ENCODE measurements at places on chromosomes 16 and 17.
A peak's percentile ranks its signal among the peaks of the same experiment; 100 is the strongest.

GRCh38 chr16:71259086-71259485, 28.6 kb upstream of the HYDIN start:
- no peak for DNase-seq

DNA sequence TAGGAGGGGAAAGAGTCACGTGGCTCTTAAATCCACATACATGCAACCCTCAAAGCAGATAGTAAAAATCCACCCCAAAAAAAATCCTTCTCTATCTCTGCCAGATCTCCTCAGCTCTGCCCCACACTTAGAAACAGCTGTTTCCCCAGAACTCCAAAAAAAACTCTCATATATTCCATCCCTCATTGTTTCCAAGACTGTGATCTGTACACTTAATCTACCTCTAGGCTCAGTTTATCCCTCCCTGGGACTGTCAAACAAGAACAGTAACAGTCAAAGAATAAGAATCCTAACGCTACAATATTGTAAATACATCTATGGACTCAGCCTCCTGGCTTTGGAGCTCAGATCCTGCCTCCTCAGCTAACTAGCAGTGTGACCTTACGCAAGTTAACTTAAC, 11.6 kb downstream of the CUEDC1 start:
- no peak for DNase-seq

DNA sequence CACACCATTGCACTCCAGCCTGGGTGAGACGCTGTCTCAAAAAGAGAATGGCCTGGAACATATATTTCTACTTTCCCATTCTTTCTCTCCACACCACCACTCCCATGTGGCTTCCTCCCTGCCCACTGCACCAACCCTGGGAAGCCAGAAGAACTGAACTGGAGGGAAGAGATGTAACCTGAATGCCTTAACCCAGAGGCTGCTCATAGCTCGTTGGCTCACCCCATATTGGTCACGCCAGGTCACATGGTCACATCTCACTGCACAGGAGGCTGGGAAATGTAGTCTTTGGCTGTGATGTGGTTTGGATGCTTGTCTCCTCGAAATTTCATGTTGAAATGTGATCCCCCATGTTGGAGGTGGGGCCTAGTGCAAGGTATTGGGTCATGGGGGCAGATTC, 5.9 kb upstream of the DNAH17 start:
- DNase-seq: no peak

DNA sequence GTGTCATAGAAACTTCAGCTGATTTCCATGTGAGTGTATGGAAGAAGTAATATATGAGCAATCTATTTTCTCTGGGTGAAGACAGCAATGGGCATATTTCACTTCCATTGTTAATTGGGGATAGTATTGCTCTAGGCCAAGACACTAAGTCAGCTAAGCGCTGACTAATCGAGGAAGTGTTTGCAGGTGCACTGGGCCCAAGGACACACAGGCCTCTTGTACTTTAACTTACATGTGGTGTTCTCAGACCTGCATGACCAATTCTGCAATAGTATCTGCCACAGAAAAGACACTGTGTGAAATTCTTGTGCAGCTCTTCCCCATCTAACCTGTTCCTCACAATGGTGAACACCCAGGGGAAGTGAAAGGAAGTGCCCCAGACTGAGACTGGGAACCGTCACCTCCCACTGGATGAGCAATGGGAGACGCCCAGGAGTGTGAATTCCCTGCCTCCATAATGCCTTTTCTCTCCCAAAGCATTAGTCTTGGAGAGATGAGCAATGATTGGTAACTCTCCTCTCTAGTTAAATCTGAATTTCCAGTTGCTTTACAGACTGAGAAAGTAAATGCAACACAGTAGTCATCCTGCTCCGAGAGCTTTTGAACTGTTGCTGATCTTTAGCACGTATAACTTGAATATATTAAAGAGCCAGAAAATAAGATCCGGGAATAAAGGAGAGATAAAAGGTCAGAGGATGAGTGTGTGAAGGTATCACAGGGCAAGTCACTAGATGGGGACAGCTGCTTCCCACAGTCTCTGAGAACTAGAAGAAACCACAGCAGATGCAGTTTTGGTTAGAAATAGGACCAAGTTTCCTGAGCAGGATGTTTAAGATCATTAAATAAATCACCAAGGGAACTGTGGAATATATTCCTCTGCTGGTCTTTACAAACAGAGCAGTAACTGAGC, 82.6 kb downstream of the CDK5R1 start:
- no peak for DNase-seq

DNA sequence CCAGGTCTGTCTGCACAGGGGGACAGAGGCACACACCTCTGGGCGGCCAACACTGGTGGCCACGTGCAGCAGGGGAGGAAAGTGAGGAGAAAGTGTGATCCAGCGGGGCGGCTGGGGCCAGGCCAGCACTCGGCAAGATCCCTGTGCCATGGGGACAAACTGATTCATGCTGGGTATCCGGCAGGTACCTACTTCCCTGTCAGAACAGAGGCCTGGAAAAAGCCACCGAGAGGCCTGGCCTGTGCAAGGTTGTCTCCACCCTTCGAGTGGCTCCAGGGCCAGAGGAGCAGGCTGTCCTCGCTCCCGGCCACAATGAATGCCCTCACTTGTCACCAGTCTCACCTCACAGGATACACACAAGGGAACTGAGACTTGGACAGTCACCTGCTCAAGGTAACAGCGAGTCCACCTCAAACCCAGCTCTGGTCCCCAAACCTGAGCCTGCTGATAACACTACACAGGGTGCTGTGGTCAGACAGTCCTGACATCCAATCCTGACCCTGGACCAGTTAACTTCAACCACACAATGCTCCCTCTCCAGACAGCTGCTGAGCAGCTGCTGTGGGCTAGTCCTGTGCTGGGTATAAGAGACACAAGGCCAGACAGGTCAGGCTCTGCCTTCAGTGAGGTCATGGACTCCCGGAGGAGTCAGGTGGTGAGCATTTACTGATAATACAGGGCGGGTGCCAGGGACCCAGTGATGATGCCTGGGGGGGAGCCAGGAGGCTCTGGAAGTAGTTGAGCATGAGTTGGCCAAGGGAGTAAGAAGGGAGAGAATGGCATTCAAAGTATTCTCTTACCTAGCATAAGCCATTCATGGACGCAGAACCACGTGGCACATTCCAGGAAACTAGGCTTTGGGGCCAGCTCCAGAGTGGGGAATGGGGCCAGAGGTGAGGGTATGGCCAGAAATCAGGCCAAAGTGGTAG, 53.0 kb downstream of the VAC14 start:
- no peak for DNase-seq

DNA sequence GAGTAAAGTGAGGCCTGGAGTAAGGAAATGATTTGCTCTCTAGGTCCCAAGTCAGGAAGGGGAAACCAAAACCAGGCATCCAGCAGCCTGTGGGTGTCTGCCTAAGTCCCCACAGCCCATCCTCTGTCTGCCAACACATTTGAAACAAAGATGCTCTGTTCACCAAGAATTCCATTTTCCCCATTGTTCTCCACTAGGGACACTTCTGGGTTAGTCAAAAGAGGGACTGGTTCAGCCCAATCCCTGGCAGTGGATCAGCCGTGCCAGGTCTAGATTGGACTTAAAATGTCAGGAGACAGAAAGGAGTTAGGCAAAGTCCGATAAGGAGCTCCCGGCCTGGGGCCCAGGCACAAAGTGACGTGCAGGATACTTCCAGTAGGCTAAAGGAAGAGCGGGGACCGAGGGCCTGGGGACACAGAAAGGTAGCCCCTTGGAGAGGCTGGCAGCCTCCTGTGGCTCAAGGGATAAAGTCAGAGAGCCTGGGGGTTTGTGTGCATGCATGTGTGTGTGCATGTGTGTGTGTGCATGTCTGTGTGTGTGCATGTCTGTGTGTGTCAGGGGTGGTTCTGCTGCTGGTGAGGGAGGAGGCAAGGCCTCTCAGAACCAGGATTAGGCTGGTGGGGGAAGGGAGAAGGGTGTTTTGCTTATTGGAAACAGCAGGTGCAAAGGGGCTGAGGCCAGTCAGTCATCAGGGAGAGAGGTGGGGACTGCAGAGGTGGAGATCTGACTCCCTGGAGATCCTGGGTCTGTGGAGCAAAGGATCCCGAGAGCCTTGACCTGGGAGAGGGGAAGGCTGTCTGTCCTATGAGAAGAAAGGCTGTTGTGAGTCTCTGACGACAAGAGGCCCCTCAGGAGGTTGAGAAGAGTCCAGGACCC, 41.7 kb upstream of the IL34 start:
- DNase-seq: no peak

GRCh38 chr17:74453665-74454196, 12.7 kb upstream of the CD300A start:
- peak; percentile 85 for DNase-seq

GRCh38 chr17:32283745-32284201, 18.1 kb downstream of the RHBDL3 start:
- no peak for DNase-seq

GRCh38 chr17:82219083-82219482, 6.4 kb upstream of the CCDC57 start:
- no peak for DNase-seq

- peak; percentile 38 for DNase-seq
These were observed 16.5 kb downstream of the CRISPLD2 start for GRCh38 chr16:84836234-84836647.

DNA sequence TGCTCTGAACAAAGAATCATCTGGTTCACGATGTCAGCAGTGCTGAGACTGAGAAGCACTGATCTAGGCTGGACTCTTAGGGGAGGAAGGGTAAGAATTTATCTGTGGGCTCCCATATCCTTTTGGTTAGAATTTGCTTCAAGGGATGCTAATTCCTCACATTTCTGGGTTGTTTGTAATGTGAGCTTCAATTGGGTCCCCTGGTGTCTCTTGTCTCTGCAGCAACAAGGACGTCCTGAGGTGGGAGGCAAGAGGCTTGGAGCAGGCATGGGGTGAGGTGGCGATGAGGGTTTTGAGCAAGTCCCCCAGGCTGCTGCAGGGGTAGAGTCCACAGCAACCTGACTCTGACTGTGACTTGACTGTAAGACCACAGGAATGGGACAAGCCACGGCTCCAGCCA, 213.8 kb upstream of the NLRP1 start:
- DNase-seq: no peak

DNA sequence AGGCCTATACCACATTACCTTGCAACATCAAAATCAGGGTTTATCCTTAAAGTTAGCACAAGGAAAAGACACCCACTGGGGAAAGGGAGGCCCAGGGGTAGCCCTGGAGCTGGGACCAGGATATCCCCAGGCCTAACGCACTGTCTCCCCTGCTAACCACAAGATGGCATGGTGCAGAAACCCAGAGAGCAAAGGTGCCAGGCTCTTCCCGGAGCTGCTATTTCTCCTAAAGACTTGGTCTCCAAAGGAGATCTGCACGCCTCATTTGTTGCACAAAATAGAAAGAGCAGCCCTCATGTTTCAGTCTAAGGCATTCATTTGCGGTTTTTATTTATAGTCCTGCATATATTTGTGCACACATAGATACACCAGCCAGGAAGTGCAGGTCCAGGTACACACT, 408.6 kb downstream of the SOX9 start:
- no peak for DNase-seq

DNA sequence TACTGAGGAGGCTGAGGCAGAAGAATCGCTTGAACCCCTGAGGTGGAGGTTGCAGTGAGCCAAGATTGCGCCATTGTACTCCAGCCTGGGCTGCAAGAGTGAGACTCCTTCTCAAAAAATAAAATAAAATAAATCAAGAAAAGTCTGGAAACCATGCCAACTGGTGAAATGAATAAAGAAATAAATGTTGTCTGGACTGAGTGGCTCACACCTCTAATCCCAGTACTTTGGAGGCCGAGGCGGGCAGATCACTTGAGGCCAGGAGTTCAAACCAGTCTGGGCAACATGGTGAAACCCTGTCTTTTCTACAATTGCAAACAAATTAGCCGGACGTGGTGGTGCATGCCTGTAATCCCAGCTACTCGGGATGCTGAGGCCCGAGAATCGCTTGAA, 744 bp upstream of the LRRC37A3 start:
- no peak for DNase-seq

GRCh38 chr16:54216688-54217087, 69.9 kb downstream of the IRX3 start:
- DNase-seq: no peak

DNA sequence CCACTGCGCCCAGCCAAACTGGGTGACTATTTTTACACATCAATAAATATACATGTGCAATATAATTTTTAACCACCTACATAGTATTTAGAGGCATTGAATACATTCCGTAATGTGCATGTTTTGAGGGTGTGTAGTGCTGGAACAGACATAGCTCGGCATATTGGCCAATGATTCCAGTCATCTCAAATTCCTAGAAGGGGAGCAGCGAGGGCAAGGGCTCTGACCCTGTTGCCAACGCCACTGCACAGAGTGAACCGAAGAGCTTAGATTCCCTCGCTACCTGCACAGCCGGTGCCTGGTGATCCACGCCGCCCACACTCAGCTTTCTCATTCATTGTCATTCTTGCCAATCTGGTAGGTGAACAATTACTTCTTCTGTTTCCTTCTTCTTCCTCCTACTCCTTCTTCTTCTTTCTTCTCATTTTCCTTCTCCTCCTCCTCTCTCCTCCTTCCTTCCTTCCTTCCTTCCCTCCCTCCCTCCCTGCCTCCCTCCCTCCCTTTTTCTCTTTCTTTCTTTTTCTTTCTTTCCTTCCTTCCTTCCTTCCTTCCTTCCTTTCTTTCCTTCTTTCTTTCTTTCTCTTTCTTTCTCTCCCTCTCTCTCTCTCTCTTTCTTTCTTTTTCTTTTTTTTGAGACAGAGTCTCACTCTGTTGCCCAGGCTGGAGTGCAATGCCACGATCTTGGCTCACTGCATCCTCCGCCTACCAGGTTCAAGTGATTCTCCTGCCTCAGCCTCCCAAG, 26.3 kb upstream of the ATP2A3 start:
- no peak for DNase-seq

DNA sequence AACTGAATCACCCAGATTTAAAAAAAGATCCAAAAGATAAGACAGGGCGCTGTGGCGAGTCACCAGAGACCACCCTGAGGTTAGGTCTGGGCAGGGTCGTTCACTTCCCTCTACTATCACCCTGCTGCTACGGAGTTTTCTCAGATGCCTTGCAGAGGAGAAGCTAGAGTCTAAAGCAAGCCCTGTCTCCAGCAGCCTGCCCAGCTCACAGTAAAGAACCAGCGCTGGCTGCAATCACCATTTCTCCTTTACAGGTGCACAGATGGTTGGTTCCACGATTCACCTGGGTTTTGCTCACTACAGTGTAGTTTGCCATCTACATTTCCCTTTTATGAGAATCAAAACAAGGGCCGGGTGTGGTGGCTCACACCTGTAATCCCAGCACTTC, 71.3 kb downstream of the SRCIN1 start:
- DNase-seq: no peak

- no peak for DNase-seq
These were observed 8.8 kb downstream of the CDK3 start for GRCh38 chr17:76009447-76009846.

GRCh38 chr16:84925092-84925772, 86.1 kb downstream of the ZDHHC7 start:
- DNase-seq: no peak

- DNase-seq: no peak
These were observed 1.0 kb upstream of the KRTAP4-2 start for GRCh38 chr17:41178843-41179616.

- peak; percentile 34 for DNase-seq
These were observed 53.8 kb upstream of the TAC4 start for GRCh38 chr17:49901460-49902331.
